ENCODE measurements at places on chromosomes 3 and 15. TPM values are rescaled to one million over a fixed set of nuclear protein-coding genes. Genes with fewer than 3 reads are reported as not detected.

ZIC1 gene
- 3.5 TPM for total RNA-seq

- DNase-seq, result no peak
Measured at GRCh38 chr3:94311651-94312050, 248.8 kb downstream of the NSUN3 start.

DNA sequence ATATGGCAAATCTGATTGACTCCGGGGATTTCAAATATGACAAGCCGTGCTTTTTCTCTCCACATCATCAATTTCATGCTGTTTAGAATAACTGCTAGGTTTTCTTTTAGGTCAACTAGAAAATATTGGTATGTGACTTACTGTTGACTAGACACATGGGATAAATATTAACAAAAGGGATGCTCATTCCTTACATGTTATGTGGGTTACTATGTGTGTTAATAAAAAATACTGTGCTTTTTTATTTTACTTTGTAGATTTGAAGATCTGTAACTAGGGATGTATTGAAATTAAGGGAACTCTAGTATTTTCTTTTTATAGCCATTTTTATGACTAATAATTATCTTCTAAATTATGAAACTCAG lies 264.6 kb upstream of the COL8A1 start:
- DNase-seq, result no peak

GRCh38 chr3:69259125-69259524 lies 126.8 kb downstream of the FRMD4B start:
- no peak for DNase-seq
